ENCODE measurements at places on chromosomes 1 and 21.

- no peak for DNase-seq
Measured at GRCh38 chr1:228758447-228758846, 23.2 kb downstream of the RHOU start.

- no peak for DNase-seq
Measured at GRCh38 chr1:197944485-197944884, 27.3 kb downstream of the LHX9 start.

DNA sequence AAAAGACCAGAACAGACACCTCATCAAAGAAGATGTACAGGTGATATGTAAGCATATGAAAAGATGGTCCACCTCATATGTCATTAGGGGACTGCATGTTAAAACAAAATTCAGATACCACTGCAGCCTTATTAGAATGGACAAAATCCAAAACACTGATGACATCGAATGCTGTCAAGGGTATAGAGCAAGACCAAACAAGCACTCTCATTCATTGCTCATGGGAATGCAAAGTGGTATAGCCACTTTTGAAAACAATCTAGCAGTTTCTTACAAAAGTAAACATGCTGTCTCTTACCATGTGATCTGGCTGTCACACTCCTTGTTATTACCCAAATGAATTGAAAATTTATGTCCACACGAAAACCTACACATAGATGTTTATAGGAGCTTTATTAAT, 426.6 kb upstream of the ESRRG start:
- DNase-seq = no peak

DNA sequence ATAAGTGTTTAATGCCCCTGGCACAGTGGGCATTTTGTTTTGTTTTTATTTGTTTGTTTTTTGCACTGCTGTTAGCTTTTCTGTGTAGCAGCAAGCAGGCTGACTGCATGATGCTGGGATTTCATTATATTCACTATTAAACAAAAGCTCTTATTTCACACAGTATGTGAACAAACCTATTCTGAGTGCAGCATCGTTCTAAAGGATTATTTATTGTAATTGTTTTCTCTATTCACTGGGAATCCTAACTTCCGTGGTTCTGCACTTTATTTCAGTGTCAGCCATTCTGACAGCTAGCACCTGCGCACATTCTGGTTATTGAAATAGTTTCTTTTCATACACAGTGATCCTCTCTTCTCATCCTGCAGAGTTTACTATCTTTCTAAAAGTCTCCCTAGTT, 595.0 kb downstream of the NEGR1 start:
- no peak for DNase-seq

DNA sequence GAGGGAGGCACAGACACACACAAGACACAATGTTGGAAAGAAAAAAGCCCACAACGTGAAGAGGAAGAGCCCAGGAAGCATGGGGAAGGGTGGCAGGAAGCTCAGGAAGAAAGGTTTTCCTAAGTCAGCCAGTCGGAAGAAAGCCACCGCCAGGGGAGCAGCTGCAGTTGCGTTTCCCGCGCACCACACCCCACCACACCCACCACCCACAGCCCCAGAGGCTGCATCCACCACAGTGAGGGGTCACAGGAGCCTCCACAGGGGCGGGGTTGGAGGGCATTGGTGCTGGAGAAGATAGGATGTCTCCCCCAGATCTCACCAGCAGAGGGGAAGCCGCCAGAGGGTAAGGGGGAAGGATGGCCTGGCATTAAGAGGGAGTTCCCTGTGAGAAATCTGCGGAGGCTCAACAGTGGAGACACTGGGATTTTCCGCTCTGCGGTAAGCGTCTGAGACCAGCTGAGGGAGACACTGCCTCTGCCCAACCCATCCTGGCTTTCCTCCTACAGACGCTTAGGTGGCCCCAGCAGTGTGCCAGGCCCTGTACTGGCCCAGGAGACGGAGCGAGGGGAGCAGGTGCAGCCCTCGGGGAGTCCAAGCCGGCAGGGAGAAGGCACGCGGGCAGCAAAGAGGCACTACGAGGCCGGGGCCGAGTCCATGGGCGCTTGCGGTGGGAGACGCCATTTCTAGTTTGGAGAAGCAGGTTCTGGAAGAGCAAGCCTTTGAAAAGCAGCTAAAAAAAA, 19.8 kb downstream of the PGLYRP3 start:
- DNase-seq = no peak
